T-helper 22 cell (primary cell): ENCODE measurements at places on chromosomes 11 and 22.
A peak's percentile ranks its signal among the peaks of the same experiment; 100 is the strongest.

GRCh38 chr22:27637604-27638003 is 164.0 kb downstream of the MN1 start:
- DNase-seq: no peak

- no peak for DNase-seq
Measured at GRCh38 chr22:19138217-19139000, 6.0 kb downstream of the ESS2 start.

- DNase-seq: no peak
Measured at GRCh38 chr11:93737904-93738612, 3.2 kb downstream of the TAF1D start.

GRCh38 chr11:1773131-1773993 is 9.6 kb upstream of the CTSD start:
- no peak for DNase-seq

DNA sequence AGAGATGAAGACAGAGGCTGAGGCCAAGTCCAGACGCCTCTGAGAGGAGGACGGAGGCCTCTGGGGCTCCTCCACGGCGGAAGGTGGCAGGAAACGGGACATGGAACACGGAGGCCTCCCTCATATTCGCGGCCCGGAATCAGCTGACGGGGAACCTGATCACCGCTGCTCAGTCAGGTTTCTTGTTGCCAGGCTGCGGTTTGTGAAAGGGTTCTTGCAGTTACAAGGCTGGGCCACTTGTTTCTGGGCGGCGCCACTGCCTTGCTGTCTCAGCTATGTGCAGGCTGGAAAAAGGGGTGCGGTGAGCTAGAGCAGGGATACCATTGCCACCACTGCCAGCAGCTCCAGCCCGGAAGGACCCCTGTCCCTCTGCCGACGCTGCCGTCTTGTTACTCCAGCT is 10.0 kb upstream of the MMP1 start:
- DNase-seq: no peak

- DNase-seq: no peak
Measured at GRCh38 chr11:77093987-77094840, 8.4 kb upstream of the OMP start.

- no peak for DNase-seq
Measured at GRCh38 chr22:43008921-43009320, 6.0 kb downstream of the PACSIN2 start.

GRCh38 chr22:25765016-25765367 is 23.0 kb downstream of the MYO18B start:
- DNase-seq: no peak

DNA sequence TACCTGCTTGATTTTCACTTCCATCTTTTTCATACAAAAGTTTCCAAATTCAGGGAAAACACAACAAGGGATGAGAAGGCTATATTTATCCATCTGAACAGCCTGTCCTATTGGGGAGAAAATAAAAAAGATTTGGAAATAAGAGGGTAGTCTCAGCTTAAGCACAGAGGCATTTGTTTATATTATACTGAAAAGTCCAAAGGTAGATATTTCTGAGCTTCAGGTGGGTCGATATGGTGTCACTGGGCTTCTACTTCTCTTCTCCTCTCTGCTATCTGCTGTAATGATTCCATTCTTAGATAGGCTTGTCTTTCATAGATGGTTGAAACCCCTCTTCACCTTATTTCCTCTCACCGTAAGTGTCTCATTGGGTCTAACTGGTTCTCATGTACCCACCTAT is 337.0 kb downstream of the INSC start:
- DNase-seq: no peak

GRCh38 chr22:48486134-48486532 is 1341.5 kb downstream of the BRD1 start:
- no peak for DNase-seq

DNA sequence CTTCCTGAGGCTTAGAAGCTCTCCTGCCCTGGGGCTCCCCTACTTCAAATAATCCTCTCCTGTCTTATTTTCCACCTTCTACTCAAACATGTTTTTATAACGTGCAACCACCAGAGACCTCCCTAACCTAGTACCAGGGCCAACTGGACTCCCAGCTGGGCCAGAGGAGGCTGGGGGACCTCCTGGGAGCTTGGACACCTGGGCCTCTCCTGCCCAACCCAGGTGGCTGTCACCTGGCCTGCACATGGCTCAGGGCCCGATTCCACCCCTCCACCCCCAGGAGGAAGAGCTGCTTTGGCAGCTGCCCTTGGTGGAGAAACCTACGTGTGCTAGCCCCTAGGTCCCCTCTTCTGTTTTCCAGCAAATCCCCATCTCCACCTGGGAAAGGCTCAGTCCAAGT is 105.2 kb downstream of the ABTB2 start:
- no peak for DNase-seq

DNA sequence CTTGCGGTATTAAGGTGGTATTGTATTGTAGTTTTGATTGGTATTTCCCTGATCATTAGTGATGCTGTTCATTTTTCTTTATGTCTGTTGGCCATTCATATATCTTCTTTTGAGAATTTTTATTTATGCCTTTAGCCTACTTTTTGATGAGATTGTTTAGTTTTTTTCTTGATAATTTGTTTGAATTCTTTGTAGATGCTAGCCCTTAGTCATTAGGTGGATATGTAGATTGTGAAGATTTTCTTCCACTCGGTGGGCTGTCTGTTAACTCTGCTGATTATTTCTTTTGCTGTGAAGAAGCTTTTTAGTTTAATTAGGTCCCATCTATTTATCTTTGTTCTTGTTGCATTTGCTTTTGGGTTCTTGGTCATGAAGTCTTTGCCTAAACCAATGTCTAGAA is 115.4 kb downstream of the VPREB1 start:
- no peak for DNase-seq

DNA sequence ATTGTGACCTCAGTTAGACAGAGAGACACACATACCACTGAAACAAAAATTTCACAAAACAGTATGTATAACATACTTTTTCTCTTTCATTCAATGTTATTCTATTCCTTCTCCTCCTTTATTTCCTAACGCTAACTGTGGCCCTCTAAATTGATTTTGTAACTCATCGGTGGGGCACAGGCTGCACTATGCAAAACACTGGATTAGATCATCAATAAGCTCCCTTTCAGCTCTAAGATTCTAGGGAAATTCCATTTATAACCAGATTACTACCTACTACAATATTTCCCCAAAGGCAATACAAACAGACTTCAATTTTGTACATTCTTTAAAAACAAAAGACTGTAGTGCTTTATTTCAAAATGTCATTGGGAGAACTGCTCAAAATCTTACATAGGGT is 6.1 kb downstream of the FJX1 start:
- no peak for DNase-seq

GRCh38 chr22:19889951-19890350 is 35.3 kb upstream of the GNB1L start:
- DNase-seq: no peak

GRCh38 chr11:95829580-95830259 is 39.4 kb downstream of the CEP57 start:
- no peak for DNase-seq

DNA sequence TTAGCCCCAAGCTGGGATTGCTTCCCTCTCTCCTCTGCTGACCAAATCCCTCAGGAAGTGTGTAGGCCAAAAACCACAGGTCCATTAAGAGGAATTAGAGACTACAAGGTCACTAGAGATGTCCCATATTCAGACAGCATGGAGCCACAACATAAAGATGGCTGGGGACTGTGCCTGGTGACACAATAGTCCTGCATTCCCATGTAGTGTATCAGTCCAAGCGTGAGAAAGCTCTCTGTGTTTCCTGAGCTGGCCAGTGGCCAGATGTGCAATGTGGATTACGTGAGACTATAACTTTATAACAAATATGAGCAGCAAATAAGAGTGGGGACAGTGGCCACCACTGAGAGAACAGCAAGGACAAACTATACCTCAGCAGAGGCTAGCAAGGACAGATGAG is 7.6 kb upstream of the MS4A10 start:
- DNase-seq: no peak

DNA sequence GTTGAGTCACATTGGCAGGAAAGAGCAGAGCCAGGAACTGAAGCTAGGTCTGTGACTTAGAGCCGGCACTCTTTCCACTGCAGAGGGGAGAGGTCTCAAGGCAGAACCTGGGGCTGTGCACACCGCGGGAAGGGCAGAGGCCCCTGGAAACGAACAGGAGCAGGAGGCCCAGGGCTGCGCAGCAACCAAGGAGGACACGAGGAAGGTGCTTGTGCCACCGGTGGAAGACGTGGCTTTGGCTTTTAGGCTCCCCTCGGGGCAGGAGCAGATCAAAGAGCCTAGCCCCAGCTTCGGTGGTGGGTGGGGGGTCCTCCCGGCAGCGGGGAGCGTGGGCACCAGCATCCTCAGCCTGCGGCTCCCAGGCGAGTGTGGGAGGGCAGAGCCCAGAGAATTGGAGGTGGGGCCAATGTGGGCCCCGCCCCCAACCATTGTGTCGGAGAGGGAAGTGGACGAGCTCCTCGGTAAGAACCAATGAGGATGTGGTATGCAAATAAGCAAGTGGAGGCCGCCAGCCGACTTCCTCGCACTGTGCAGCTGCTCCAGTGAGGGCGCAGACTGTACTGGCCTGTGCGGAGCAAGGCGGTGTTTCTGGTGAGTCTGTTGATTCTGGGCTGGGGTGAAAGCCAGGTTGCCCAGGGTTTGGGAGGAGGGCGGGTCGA is at the start of gene CCDC116:
CCDC116 (plus strand) TSS at position 524 of the 659 bp plus-strand sequence. CDS start 422 bp downstream, outside the sequence.
- DNase-seq: peak; percentile 67

DNA sequence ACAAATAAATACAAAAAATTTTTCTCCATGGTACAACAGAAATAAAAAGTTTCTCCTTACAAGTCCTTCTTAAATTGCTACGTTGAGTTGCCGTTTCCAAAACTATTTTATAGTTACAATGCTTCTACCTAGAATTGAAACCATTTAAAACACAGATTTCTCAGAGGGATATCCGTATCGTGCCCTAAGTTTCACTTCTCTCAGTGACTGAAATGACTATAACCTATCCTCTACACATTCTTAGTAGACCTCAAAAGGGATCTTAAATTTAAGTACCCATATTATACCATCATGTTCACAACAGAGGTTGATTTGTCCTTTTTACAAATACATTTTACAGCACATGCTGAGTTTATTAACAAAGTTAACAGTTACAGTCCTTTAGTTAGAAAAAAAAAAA is 44.1 kb downstream of the USP28 start:
- DNase-seq: no peak

GRCh38 chr22:50730941-50731661 is 6.9 kb upstream of the ACR start:
- DNase-seq: no peak

DNA sequence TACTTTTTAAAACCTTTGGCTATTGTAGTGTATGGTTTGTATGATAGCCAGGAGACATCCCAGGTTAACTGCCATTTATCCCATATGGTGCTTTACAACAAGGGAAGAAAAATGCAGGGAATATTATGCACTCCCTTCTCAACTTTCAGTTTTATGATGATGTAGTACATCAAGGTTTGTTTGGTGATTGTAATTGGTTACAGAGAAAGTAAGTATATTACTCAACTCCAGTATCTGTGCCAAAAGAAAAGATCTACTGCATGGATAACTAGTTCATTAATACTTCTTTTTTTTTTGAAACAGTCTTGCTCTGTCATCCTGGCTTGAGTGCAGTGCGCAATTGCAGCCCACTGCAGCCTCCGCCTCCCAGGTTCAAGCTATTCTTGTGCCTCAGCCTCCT is 65.3 kb downstream of the BCL2L13 start:
- no peak for DNase-seq

DNA sequence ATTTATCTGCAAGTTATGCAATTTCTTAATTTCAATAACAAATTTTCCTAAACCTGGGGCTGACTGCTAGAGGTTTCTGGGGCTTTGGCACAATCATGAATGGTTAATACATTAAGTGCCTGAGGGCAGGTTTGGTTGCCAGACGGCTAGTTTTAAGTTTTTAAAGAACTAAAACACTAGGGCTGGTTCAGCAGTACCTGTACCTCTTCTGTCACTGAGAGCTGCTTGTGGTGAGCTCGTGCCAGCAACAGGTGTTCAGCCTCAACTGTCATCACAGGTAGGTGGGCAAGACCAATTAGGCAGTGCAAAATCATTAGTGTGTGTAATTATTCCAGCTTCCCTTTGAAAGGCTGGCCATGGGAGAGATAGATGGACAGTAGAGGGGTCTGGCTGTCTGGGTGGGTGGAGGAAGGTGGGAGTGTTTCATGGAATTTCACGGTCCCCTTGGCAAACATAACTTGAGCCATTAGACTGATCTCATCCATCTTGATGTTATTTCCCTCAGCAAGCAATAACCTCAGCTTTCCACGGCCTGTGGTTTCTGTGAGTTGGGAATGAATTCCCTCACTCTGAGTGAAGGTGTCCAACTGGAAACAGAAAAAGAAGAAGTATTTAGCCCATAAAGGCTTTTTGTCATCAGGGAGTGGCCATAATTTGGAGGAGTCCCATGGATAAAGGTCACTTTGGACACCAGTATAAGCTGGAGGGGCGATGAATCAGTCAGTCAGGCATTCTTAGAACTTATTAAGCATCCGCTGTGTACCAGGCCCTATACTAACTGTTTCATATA is 114.8 kb downstream of the SNX19 start:
- no peak for DNase-seq

DNA sequence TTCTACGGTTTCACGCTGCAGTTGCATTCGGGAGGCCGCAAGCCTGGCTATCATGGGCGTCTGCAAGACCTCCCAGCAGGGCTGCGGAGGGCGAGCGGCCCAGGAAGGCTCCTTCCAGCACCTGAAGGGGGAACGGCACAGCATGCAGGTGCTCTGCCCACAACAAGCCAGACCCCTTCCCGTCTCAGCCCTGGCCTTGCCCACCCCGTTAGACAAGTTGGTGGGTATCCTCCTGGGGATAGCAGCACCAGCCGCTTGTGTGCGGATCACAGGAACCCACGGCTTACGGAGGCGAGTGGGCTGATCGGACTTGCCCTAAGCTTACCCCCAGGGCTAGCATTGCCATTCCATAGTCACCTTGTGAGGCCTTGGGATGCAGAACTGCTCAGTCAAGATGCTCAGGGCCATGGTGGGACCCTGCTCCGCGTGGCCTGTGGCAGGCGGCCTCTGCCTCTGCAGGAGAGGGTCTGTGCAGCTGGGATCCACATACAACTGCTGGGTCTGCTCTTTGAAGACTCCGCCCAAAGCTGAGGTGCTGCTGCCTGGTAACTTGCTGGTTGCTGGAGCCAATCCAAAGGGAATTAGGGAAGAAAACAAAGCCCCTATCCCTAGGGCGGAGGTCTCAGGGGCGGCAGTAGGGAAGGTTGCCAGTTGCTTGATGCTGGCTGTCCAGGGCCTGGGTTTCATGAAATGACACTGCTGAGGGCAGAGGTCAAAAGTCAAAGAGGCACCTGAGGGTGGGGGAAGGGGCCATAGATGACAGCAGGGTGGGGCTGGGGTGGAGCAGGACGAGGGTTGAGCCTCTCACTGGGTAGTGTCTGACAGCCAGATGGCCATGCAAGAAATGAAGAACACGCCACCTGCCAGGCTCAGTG is 1.4 kb upstream of the OSBPL5 start:
- DNase-seq: no peak

DNA sequence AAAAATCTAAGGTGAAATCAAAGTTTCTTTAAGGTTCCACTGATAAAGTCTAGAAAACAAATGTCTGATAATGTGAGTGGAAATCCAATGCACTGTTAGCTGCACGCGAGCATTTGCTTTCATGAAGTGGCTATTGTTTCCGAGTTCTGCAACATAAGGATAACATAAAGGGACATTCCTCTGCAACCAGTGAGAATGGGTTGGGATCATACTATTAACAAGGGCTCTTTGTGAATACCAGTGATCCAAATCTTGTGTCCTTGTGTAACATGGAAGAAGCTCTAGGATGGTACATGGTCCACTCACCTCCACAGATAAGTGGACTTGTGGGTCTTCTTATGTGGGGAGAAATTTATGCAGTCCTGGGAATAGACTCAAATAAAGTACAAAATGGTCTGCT is 24.6 kb downstream of the APIP start:
- no peak for DNase-seq
